CD4-positive, alpha-beta T cell treated with Interleukin-21 for 1 hour (primary cell): ENCODE measurements at places on chromosomes 1 and 21.

GRCh38 chr21:35850029-35850428 lies 210.3 kb downstream of the SETD4 start:
- DNase-seq = no peak

DNA sequence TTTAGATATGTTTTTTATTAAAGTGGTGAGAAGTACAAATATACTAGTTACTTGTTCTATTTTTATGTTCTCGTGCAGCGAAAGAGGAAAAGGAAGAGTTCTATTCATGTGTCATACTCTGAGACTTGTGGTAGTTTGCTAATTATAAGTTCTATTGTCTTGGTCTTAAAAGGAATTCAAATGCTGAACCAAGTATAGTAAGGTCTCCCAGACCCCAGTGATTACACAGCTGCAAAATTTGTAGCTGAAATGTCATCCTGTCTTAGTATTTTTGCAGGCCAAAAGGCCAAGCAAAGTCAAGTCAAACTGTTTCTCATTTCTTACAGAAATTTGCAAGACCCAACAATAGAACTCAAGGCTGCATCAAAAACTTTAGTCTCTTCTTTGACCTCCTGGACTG lies 268.7 kb downstream of the CHRM3 start:
- DNase-seq = no peak

- DNase-seq = no peak
Observed at GRCh38 chr1:183203094-183203493, 17.0 kb downstream of the LAMC2 start.

DNA sequence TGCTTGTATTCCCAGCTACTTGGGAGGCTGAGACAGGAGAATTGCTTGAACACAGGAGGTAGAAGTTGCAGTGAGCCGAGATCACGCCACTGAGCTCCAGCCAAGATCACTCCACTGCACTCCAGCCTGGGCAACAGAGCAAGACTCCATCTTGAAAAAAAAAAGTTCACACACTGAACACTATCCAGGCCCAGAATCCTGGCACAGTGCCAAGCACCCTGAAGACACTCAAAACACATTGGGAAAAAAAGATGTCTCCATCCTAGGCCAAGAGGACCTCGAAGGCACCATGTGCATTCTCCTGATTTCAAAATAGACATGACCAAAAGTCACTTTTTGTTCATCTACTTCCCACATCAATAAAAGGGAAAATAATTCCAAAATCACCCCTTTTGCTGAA lies 38.7 kb downstream of the SLC9A1 start:
- DNase-seq = no peak

- DNase-seq = no peak
Observed at GRCh38 chr1:180170546-180171151, 16.0 kb downstream of the QSOX1 start.

- no peak for DNase-seq
Observed at GRCh38 chr21:46121286-46122221, 23.6 kb downstream of the COL6A2 start.

DNA sequence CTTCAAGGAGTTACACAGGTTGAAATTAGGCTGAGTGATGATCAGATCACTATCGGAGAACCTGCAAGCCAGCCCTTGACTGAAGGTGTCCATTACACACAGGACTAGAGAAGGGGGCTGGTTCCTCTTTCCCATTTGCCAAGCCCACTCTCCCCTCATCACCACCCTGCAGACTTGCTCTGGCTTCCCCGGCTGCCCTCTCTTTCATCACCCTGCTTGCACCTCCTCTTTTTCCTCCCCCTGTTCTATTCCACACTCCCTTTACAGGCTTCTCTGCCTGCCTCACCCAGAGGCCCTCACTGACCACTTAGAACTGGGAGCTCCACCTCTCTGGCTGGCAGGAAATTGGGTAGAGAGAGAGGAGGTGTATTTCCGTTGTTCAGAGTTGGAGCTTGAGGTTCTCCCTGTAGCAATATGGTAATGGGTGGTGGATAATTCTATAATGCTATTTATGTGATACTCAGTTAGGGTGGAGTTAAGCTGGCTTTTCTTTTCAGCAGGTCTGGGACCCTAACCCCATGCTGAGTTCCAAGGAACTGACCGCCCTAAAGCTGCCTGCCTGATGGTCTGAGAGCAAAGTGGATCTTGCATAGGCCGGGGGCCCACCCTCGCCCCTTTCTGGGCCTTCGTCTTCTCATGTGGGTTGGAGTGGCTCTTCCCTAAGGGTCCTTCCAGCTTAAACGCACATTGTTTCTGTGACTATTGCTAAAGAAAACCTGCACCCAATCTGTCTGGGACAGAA lies 111.8 kb upstream of the ADAR start:
- DNase-seq = no peak

GRCh38 chr1:7680207-7680954 lies 90.7 kb upstream of the VAMP3 start:
- DNase-seq = peak; percentile 56

DNA sequence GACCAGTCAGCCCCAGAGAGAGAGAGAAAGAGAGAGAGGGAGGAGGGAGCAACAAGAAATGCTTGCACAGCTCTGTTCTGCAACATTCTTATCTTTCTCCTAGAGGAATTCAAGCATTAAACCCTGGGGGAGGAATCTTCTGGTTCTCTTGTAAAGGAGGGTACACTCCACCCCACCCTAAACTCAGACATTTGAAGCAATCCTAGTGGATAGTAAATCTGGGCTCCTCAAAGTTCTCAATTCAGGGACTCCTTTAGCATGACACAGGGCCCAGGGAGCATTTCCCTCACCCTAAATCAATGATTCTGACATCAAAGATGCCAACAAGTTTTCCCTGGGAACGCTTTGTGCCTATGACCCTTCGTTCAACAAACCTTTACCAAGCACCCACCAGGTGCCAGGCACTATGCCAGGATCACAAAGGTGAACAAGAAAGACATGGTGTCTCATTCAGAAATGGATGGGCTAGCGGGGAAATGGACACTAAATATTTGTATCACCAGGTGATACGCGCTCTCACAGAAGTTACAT lies 11.9 kb upstream of the CAPN2 start:
- DNase-seq = no peak

GRCh38 chr1:94504601-94505000 lies 37.0 kb downstream of the F3 start:
- DNase-seq = no peak
